ENCODE measurements at places on chromosomes 2 and 18. TPM values are rescaled to one million over a fixed set of nuclear protein-coding genes. Genes with fewer than 3 reads are reported as not detected.

Gene CNTNAP5
- total RNA-seq, result not detected

Gene ACTG2
- total RNA-seq, result 0.21 TPM

Gene ABCG8
- not detected for total RNA-seq

Gene ALK
- 0.14 TPM for total RNA-seq

Gene ING5
- 30.1 TPM for total RNA-seq

Gene NETO1
- not detected for total RNA-seq

Gene DAPL1
- not detected for total RNA-seq

Gene HRH4
- total RNA-seq, result 0.21 TPM

Gene INHA
- total RNA-seq, result 0.36 TPM

Gene RAB17
- 1.5 TPM for total RNA-seq

Gene CD302
- total RNA-seq, result under 0.01 TPM

Gene PPP1R1C
- 0.68 TPM for total RNA-seq

Gene DNPEP
- 59.5 TPM for total RNA-seq

Gene AFF3
- total RNA-seq, result not detected

Gene OTOS
- not detected for total RNA-seq

Gene FTCDNL1
- 2.3 TPM for total RNA-seq

Gene PSMA8
- not detected for total RNA-seq

Gene TMEM182
- total RNA-seq, result 6.5 TPM

Gene MREG
- total RNA-seq, result 45.3 TPM

Gene DIPK1C
- total RNA-seq, result not detected

Gene KLHL29
- total RNA-seq, result 9.9 TPM

Gene SERPINB3
- 32.5 TPM for total RNA-seq

Gene CLEC4F
- not detected for total RNA-seq

Gene RNF152
- total RNA-seq, result 24.6 TPM
